ENCODE measurements at places on chromosomes 6 and 20.

- DNase-seq: no peak
These were observed 237.5 kb upstream of the TAB2 start for GRCh38 chr6:149079911-149080491.

- DNase-seq: no peak
These were observed 142.0 kb downstream of the DLL1 start for GRCh38 chr6:170148709-170149470.

GRCh38 chr6:46022106-46022948 lies 6.7 kb upstream of the CLIC5 start:
- DNase-seq: no peak

GRCh38 chr6:139577124-139577762 lies 202.8 kb upstream of the CITED2 start:
- no peak for DNase-seq

- no peak for DNase-seq
These were observed 34.8 kb upstream of the SIRT5 start for GRCh38 chr6:13539572-13539971.

DNA sequence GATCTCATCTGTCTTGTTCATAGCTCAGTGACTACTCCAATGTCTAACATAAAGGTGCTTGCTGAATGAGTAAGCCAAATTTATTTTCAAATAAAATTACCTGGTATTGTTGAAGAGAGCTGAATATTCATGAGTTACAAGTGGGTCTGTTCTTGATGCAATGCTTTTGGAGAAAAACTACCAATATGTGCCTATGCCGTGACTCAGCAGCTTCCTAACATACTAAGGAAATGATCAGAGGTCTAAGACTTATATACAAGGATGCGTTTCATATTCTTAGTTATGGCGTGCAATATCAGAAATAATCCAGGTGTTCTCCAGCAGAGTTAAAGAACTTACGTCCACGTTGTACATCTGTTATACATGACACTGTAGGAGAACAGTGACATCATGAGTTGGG lies 5.1 kb downstream of the FAM120B start:
- DNase-seq: no peak

DNA sequence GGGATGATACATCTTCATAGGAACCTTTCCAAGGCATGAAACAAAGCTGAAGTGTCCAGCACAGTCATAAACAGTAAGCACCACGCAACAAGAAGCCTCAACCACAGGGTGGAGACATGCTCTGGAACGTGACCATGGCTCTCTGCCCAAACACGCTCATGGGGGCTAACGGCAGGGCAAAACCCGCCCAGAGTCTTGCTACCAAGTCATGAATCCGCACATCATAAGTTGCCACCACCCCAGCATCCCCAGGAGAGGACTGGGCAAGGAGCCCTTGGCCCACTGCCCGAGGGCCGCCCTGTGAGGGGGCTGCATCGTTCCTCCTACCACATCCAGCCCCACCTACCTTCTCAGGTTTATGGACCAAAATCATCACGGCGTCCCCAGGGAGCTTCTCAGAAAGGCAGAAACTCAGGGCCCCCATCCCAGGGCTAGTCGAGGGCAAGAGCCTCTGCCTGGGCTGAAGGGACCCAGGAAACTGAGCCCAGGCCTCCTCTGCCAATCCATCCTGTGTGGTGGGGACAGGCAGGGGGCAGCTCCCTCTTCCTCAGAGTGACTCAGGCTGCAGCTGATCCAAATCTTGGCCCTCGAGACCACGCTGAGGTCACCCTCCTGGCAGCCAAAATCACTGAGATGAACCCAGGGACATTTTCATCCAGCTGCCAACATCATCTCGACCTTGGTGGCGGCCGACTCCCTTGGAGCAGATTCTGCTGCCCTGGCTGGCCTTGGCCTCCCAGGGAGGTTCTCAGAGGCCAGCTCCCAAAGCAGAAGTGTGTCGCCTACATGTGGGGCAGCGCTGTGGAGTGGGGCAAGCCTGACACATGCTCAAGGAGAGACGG lies 42.6 kb downstream of the BMP7 start:
- no peak for DNase-seq

DNA sequence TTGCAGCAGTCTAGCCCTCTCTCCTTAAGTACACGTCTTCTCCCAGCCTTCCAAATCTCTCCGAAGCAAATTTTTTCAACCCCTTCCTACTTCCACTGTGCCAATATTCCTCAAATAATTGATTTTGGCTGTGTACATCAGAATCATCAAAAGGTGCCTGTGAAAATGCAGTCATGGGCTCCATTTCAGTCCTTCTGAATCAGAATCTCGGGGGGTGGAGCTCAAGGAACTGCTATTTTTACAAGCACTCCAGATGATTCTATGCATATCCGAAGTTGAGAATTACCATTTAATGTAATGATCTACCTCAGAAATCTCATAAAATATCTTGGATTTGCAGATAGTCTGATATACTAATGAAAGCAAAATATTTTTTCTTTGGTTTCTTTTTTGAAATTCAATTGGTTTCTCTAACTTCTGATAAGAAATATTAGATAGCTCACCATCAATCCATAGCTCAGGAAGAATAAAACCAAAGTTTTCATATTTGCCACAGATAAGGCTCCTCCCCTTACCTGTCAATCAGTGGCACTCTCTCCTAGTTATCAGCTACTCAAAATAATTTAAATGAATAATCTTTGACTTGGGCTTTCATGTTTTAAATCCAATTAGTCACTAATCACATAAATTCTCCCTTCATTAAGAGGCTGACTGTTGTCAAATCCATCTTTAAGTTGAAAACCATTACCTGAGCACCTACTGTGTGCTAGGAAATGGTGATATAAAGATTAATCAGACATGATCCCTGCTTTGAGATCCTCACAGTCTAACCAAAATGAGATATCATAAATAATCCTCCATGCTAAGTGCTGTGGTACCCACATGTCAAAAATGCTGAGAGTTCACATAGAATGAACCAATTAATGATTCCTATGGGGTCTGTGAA lies 36.4 kb upstream of the STXBP5 start:
- DNase-seq: no peak

GRCh38 chr6:162156146-162156545 lies 571.4 kb downstream of the PRKN start:
- no peak for DNase-seq

- no peak for DNase-seq
These were observed 344.7 kb downstream of the NKAIN2 start for GRCh38 chr6:124148236-124148957.

DNA sequence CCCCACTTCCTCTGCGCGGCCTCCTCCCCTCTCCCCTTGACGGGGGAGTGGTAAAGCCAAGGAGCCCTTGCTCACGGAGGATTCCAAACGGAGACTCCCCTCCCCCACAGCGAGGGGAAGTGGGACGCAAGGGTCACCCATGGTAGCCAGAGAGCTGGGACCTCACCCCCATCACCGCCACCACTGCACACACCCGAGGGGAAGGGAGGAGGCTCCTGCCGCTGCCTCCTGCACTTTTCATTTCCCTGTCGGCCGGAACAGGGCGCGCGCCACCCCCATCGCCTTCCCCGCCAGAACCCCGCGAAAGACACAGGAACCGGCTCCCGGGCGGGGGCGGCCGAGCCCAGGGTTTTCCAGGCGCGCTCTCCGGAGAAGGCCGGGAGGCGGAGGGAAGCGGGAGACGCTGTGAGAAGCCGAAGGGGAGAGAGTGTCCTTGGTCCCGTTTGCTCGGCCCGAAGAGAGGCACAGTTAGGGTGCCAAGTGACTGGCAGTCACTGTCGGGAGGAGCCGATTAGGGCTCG lies 789 bp downstream of the CCND3 start:
- no peak for DNase-seq

GRCh38 chr6:113651920-113652319 lies 205.2 kb upstream of the MARCKS start:
- no peak for DNase-seq

- no peak for DNase-seq
These were observed 88.1 kb downstream of the FOXC1 start for GRCh38 chr6:1697688-1698351.

- DNase-seq: no peak
These were observed 315.0 kb downstream of the ESR1 start for GRCh38 chr6:152122434-152122833.

GRCh38 chr6:88599571-88599970 lies 363.8 kb downstream of the RNGTT start:
- no peak for DNase-seq

DNA sequence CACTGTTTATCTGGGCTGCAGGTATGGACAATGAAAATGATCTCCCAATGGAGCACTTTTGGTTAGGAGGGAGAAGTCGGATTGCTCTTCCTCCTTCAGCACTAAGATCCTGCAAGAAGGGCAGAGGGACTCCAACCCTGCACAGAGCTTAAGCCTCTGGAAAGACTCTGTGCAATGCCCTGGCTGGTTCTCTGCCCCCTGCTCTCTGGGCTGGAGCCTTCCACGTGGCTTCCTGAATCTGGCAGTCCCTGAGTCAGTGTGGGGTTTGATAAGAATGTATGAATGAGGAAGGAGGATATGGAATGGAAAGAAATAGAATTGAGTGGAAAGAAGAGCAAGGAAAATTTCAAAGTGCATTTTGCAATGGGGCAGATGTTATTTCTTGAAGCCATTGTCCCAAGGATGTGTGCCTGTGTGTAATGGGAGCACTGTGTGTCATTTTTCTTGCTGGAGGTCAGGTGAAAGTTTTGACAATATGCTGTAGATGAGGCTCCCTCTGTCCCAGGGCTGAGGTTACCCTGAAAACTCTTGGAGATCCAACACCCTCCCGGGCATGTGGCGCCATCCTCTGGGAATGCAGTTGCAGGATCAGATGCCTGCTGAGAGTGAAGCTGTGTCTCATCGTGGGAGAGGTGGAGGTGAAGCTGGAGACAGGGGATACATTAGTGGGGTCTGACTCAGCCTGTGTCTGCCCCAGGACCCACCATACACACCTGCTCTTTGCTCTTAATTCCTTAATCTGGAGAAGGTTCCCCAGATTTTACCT lies 16.3 kb upstream of the CST9L start:
- DNase-seq: no peak

GRCh38 chr6:2378046-2378657 lies 132.7 kb upstream of the GMDS start:
- no peak for DNase-seq

Data from LNCaP clone FGC (cell line).